ENCODE measurements at places on chromosomes 16 and 17.
A peak's percentile ranks its signal among the peaks of the same experiment; 100 is the strongest.

DNA sequence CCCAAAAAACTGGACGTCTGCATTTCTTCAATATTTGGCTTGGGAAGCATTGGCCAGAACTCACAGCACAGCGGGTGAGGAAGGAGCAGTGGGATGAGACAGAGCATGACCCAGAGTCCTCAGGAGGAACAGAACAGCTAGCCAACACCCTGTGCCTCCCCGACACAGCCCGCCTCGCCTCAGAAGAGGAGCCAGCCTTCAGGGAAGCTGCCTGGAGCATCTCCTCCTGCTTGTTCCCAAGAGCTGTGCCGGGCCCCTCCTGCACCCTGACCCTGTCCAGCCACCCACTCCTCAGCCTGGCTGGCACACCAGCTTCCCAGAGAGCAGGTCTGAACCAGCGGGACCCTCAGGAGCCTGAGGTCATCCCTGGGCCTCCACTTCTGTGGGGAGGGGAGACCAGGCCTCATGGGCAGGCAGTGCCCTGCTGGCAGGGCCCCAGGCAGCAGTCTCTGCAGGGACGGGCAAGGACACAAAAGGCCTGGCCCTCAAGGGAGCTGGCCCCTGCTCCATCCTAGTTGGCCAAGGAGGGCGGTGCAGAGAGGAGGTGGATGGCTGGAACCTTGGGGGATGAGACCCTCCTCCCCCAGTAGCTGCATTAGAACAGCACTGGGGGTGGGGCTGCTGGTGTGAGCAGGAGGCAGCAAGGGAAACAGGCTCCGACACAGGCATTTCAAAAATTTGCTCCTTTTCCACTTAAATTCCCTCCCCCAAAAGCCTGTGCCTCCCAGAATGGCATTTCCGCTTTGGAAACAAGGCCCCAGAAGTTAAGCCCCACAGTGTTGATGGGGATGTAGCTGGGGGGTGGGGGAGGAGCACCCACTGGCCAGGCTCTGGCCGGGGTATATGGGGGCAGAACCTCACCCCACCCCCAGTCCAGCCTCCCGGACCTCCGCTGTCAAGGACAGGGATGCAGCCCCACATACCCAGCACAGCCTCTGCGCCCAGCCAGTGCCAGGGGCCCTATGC, 1.8 kb upstream of the BCAR1 start:
- peak; percentile 85 for DNase-seq
- peaks cover 84% of the 10 kb centered on the region for H3K4me1 ChIP-seq
- H3K27ac ChIP-seq = peak overlapping the region; percentile 97
- H3K27me3 ChIP-seq = no peaks in the 10 kb centered on the region
- peak overlapping the region; percentile 43 for H3K4me3 ChIP-seq

DNA sequence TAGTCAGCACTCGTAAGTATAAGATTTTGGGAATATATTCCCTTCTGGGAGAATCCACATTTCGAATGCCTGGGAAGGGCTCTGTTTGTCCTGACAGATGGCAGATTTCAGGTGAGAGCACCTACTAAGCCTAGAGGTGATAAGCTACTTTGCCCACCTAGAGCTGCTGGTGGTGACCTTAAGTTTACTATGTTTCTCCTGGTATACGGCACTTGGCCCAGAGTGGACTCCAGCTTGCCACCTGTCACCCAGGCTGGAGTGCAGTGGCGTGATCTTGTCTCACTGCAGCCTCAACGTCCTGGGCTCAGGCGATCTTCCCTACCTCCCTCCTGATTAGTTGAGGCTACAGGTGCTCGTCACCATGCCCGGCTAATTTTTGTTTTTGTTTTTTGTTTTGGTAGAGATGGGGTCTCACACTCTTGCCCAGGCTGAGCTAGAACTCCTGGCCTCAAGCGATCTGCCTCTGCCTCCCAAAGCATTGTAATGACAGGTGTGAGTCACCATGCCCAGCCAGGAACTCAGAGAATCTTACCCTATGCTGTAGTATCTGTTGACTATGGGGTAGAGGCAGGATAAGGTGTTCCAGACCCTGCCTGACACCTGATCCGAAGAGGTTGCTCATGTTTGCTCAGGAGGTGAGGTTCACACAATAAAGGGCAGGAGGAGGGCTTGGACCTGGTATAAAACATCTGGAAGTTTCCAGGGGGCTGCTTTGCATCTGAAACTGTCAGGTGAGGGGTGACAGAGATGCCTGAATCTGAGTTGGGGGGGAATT, at the start of gene ZG16:
Gene ZG16 (plus strand): TSS at position 681 of the 775 bp plus-strand sequence. CDS start 1,011 bp downstream, outside the sequence.
- H3K36me3 ChIP-seq = no peaks in the 10 kb centered on the region
- H3K4me3 ChIP-seq = no peak within 1 kb of the TSS
- H3K4me1 ChIP-seq = peaks cover 3% of the 10 kb centered on the region
- no peak for DNase-seq
- peaks cover 44% of the 10 kb centered on the region for H3K27me3 ChIP-seq

- no peak overlapping the region for H3K27ac ChIP-seq
- H3K27me3 ChIP-seq = no peaks in the 10 kb centered on the region
- no peak for DNase-seq
- H3K4me1 ChIP-seq = no peaks in the 10 kb centered on the region
- no peak overlapping the region for H3K4me3 ChIP-seq
- no peaks in the 10 kb centered on the region for H3K36me3 ChIP-seq
Measured at GRCh38 chr17:5592382-5592781, 8.1 kb upstream of the NLRP1 start.

DNA sequence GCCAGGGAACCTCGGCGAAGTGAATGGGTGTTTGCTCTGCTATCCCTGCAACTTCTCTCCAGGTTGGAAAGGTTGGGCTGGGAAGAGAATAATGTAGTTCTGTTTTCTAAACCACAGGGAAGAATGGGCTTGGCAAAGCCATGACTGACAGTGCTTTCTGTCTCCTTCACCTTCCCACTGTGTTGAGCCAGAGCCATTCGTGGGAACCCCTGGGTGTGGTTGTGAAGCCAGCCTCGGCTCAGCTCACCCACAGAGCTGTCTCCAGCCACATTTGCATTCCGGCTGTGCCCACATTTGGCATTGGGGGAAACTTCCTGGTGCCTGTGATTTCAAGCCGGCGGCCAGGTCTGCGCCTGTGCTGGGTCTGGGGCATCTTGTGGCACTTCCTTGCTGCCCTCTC, 39.9 kb downstream of the BAIAP2 start:
- no peak overlapping the region for H3K4me3 ChIP-seq
- no peaks in the 10 kb centered on the region for H3K36me3 ChIP-seq

DNA sequence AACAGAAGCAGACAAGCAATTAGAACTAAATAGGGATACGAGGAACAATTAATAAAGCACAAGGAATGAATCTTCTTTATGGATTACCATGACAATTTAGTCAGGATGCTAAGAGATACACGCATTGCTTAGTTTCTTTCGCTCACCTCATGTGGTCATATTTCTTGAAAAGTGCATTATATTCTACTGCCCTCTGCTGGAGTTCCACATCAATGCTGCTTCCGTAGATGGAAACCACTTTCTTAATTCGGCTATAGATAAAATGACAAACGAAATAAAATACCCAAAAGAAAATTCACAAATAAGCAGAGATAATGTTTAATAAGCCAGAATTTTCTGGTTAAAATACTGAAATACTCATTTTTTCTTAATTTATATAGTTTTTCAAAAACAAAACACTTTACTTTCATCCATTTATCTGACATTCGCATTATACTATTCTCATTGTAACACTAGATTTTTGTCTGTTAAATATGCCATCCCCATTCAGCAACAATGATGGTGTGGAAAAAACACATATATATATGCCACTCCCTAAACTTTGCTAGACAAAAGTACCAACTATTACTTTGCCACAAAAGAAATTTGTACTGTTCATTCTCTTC, 22.0 kb upstream of the PHLPP2 start:
- no peaks in the 10 kb centered on the region for H3K4me1 ChIP-seq
- DNase-seq = no peak
- no peak overlapping the region for H3K27ac ChIP-seq
- no peaks in the 10 kb centered on the region for H3K27me3 ChIP-seq
- peaks cover 50% of the 10 kb centered on the region for H3K36me3 ChIP-seq

- no peak overlapping the region for H3K27ac ChIP-seq
- no peak overlapping the region for H3K4me3 ChIP-seq
- no peaks in the 10 kb centered on the region for H3K4me1 ChIP-seq
- no peaks in the 10 kb centered on the region for H3K27me3 ChIP-seq
- DNase-seq = no peak
Measured at GRCh38 chr17:83198366-83199341, 119.2 kb downstream of the METRNL start.

DNA sequence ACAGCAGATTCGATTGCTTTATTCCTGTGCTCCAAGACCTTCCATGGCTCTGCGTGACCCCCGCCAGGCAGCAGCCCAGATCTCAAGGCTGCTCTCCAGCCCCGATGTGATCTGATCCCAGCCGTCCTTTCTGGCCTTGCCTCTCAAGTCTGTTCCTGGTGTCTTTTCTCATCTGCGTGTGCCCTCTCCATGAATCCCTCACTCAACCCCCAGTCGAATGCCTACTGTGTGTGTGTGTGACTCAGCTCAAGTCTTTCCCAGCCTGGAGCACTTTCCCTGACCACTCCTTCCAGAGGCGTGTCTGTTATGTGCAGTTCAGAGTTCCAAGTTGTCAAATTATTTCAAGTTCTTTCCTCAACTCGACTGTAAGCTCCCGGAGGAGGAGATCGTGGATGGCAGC, 64.0 kb downstream of the MRM1 start:
- no peak for DNase-seq
- no peaks in the 10 kb centered on the region for H3K4me1 ChIP-seq
- H3K4me3 ChIP-seq = no peak overlapping the region
- no peaks in the 10 kb centered on the region for H3K27me3 ChIP-seq
- no peaks in the 10 kb centered on the region for H3K36me3 ChIP-seq

GRCh38 chr17:44960691-44961090, 7.4 kb downstream of the C1QL1 start:
- peaks cover 6% of the 10 kb centered on the region for H3K4me1 ChIP-seq
- no peak for DNase-seq
- no peak overlapping the region for H3K27ac ChIP-seq
- H3K4me3 ChIP-seq = no peak overlapping the region
- peaks cover 48% of the 10 kb centered on the region for H3K27me3 ChIP-seq

DNA sequence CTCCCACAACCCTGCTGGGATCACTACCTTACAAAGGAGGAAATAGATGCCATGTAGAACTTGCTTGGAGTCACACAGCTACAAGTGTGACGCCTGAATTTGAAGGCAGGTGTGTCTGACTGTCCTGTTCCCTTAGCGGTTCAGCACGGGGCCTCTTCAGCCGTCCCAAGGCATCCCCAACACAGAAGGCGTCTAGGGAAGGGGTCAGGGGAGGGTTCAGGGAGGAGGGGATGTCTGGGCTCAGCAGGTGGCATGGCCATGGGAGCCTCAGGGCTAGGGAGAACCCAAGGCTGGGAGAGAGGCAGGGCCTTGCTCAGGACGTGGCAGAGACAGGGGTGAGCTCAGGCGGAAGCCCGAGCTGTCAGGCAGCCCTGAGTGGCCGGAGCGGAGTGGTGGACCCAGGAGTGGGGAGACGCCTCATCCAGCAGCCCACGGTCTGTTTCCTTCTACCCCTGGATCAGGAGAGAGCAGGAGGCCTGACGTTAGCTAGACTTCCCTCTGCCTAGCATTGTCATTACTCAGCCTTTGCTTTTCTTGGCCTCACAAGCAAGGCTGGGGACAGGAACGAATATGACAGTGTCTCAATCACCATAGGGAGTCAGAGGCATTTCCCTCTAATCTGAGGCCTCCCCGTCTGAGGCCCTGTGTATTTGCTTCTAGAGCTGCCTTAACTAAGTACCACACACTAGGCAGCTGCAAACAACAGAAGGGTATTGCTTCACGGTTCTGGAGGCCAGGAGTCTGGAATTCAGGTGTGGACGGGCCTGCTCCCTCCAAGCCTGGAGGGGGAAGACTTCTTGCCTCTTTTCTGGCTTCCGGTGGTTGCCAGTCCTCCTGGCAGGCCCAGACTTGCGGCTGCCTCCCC, 31.3 kb upstream of the ANKRD40CL start:
- H3K36me3 ChIP-seq = no peaks in the 10 kb centered on the region
- no peak for DNase-seq

DNA sequence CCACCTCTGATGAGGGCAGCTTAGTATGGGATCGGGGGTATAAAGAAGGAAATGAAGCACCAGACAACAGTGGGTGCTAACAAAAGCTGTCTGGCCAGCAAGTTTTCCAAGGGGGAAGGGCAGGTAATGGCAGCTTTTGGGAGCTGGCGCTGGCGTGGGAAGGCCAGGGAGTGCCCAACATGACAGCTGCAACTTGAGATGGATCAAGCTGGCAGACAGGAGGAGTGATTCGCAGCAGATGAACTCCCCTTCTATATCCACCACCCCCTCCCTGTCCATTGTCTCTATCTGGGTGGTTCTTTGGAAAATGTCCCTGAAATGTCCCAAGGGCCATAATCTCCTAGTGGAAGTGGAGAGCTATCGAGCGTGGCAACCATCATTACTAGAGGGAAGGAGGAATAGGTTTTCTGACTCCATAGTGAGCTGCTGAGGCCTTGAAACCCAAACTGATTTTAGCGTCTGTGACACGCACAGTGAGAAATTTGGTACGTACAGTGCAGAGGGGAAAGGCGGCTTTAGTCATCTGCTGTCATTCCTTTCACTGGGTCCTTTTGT, 4.8 kb upstream of the INPP5K start:
- peaks cover 9% of the 10 kb centered on the region for H3K36me3 ChIP-seq
- no peaks in the 10 kb centered on the region for H3K27me3 ChIP-seq
- H3K4me3 ChIP-seq = no peak overlapping the region
- peak overlapping the region; percentile 27 for H3K27ac ChIP-seq
- no peak for DNase-seq

DNA sequence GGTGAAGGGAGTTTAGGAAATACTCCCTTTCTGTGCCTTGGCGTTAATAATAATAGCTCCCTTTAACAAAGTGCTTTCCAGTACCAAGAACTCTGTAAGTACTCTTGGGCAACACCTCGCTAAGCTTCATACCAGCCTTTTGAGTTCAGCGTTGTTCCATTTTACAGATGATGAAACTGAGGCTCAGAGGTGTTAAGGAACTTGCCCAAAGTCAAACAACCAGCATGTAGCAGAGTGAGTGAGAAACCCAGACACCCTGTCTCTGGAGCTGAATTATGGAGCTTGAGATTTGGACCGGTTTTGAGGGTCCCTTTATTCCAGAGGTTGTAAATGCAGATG, 607 bp downstream of the KATNIP start:
- peaks cover 18% of the 10 kb centered on the region for H3K4me1 ChIP-seq
- no peak for DNase-seq
- H3K27ac ChIP-seq = peak overlapping the region; percentile 96
- H3K36me3 ChIP-seq = peaks cover 7% of the 10 kb centered on the region

- no peak for DNase-seq
- H3K4me1 ChIP-seq = peaks cover 46% of the 10 kb centered on the region
- H3K4me3 ChIP-seq = peak overlapping the region; percentile 82
- 0 out of 2 replicates have a peak, but pooled peaks cover 4% of the 10 kb centered on the region for H3K36me3 ChIP-seq
- peaks cover 4% of the 10 kb centered on the region for H3K27me3 ChIP-seq
- peak overlapping the region; percentile 41 for H3K27ac ChIP-seq
Measured at GRCh38 chr17:37488009-37488604, 1.6 kb upstream of the DUSP14 start.

- H3K4me1 ChIP-seq = no peaks in the 10 kb centered on the region
- DNase-seq = no peak
- no peak overlapping the region for H3K4me3 ChIP-seq
- no peaks in the 10 kb centered on the region for H3K27me3 ChIP-seq
Measured at GRCh38 chr17:70159980-70160379, 9.4 kb upstream of the KCNJ2 start.
